Upper lobe of left lung (tissue), 6 donors: ENCODE measurements at places on chromosomes 12 and 14.

DNA sequence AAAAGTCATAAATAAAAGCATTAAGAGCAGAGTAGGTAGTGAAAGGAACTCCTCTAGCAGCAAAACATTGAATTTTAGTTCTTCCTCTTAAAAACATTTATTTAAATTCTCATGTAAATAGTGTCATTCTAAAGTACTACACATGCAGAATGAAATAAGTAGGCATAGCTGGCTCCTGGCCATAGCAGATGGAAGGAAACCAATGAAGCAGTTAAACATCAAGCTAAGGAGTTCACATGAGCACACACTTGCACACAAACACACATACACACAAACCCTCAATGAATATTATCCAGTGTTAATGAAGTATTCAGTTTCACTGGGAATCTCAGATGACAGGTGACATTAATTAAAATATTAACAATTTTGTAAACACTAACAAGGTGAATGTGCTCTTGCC lies 69.3 kb downstream of the SLC35F4 start:
- no peak for DNase-seq

DNA sequence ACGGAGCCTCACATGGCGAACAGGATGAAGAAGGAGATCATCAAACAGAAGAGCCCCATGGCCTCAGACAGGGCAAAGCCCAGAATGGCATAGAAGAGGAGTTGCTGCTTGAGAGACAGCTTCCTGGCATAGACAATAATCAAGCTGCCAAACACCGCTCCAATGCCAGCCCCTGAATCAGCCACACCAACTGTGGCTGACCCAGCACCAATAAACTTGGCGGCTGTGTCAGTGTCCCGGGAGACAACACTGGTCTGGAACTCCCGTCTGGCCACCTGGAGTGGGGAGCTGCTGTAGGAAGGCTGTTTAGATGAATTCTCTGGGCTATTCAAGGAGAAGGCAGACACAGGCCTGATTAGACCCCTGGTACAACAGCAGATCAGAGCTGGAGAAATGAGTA lies 100.1 kb downstream of the HEATR5A start:
- DNase-seq, result no peak

DNA sequence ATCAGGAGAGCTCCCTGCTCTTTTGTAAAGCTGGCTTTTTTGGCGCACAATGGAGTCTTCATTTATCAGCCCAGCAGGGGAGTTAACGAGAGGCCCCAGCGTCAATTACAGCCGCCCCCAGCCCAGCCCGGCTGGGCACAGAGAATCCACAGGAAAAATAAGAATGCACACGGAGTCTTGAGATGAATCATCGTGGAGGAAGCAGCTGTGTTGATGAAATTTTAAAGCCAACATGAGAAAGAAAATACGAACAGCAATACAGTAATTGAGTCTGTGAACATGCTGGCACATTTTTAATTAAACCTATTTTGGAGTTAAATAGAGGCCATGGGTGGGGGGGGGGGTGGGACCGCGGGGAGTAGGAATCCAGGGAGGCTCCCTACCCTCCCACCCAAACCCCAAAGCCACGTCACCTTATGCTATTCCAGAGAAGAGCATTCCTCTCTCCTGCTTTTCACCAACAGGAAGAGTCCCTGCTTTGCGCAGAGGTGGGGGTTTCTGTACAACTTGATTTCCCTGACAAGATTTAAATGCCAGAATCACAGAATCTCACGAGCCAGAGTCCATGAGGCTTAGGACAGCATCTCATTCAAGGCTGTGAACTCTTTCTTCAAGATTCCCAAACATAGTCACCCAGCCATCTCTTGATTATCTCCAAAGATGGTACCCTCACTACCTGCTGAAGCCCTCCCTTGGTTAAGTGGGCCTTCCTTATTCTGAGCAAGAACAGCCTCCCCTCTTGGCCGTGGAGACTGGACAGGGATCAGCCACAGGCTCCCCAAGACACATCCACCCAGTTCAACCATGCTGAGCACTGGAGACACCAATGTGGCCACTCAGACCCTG lies 50.3 kb downstream of the CCNK start:
- no peak for DNase-seq

DNA sequence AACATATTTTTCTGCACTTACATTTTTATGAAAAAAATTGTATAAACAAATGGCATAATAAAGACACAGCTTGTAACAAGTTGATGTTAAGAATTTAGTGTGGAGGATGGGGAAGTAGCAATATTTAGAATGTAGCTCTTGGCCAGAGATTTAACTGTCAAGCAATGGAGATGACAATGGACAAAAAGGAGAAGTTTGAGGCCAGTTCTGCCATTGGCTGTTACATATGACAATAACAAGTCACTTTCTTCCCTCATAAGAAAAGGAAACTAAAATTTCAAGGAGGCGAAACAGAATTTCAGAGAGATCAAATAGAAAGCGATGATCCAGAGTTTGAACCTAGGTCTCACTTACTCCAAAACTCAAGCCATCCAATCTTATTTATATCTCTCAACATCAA lies 122.8 kb upstream of the CCDC175 start:
- no peak for DNase-seq

DNA sequence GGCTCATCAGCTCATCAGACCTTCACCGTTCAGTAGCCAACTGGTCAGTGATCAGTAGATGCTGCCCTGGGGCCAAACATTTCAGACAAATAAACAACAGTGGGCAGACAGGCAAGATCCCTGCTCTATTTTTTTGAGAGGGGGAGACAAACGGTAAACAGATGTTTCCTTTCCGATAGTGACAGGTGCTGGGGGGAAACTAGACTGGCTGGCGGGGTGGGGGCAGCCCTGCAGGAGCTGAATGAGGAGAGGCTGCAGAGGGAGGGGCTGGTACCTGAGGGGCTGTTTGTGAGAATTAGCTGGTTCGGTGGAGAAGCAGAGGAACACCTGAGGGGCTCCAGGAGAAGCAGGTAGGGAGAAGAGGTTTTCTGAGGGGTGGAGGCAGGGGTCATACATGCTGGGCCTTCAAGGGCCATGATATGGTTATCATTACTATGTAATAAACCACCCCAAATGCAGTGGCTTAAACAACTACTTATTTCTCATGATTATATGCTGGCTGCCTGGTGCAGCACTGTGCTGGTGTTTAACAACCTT lies 8.2 kb upstream of the GOLGA3 start:
- no peak for DNase-seq

GRCh38 chr12:76288218-76288617 lies 60.0 kb downstream of the BBS10 start:
- no peak for DNase-seq

DNA sequence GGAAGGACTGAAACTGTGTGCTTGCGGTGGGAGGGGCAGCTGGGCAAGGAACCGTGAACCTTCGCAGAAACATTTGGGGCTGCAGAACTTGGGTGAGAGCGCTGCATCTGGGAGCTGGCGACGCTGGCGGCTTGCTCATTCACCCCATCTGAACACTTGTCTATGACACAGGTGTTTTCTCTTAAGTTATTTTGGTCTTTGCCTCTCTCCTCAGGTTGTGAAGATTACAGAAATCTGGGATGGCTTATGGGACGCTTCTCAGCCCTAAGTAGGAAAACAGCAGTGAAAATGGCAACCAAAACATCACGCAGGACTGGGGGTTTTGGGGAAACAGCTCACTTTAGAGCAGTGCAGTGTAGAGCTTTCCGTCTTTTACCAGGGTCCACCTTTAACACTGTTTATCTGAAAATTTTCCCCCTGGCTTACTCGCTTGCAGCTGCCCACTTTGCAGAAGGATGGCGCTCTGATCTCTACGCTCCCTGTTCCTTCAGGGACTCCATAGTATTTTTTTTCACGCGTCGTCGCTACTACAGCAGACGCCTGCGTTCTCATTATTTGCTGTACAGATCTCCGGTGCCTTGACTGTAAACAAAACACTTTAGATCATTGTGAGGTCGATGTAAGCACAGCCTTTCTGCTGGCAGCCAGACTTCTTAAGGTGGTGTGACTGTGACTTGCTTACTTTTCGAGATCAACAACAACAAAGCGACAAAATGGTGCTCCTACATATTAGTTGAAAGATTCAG lies 2.7 kb upstream of the CDKN1B start:
- DNase-seq, result peak; percentile 27

DNA sequence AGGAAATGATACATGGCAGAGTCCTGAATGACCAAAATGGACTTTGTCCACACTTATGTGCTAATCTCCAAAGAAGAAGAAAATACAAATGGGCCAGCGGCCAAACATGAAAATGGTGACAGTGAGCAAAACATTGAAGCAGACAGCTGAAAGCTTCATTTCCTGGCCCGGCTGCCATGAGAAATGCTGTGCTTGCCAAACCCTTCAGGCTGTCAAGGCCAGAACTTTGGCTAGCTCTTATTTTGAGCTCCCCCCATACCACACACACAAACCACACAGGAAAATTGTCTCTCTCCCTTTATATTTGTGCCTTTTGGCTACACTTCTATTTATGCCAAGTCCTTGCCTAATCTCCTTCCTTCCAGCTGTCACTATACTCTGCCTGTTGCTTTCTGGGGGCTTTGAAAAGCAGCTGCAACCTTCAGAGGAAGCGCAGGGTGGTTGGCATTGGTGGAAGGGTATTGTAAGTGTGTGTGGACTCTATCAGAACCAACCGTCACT lies 323.8 kb downstream of the RAD51B start:
- DNase-seq, result peak; percentile 29
